ENCODE measurements at places on chromosomes 11 and 22.

DNA sequence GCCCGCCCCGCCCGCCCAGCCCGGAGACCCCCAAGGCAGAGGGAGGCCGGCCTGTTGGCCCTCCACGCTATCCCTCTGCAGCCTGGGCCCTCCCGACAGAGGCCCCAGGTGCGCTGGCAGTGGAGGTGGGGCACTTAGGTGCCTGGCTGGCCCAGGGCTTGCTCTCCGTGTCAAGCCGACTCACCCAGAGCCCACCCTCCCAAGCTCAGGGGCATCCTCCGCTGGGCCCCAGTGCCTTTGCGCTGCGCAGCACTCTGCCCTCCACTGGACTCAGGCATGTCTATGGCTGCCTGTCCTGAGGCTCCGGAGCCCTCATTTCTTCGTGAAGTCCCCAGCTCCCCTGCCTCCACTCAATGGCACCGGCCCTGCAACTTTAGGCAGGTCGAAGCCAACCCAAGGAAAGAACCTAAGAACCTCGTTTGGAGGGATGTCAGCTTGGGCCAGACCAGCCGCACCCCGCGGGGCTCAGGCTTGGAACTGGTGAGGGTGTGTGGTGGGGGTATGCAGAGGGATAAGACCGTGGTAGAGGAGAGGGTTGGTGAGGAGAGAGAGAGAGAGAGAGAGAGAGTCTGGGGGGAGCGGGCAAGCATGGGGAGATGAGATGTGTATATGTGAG, 6.1 kb downstream of the SMIM45 start:
- DNase-seq = no peak

GRCh38 chr22:38754751-38755154, 1.0 kb downstream of the SUN2 start:
- no peak for DNase-seq

DNA sequence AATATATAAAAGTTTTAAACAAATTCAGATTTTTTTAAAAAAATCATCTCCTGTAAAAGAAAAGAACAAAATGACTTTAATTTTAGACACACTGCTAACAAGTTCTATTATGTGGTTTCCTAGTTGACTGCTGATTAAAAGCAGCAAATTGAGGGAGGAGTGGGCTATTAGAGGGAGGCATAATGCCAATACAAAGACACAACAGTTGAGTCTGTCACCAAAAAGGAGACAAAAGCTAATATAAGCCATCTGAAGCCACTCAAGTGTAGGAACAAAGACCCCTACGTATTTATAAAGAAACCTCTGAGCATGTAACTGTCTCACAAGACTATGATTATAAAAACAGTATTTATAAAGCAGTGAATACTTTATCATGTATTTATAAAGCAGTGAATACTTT, 28.6 kb downstream of the TMEM123 start:
- DNase-seq = no peak

- no peak for DNase-seq
These were observed 522 bp downstream of the RHOG start for GRCh38 chr11:3840004-3840869.

GRCh38 chr11:12962306-12962705, 46.8 kb upstream of the RASSF10 start:
- DNase-seq = no peak

DNA sequence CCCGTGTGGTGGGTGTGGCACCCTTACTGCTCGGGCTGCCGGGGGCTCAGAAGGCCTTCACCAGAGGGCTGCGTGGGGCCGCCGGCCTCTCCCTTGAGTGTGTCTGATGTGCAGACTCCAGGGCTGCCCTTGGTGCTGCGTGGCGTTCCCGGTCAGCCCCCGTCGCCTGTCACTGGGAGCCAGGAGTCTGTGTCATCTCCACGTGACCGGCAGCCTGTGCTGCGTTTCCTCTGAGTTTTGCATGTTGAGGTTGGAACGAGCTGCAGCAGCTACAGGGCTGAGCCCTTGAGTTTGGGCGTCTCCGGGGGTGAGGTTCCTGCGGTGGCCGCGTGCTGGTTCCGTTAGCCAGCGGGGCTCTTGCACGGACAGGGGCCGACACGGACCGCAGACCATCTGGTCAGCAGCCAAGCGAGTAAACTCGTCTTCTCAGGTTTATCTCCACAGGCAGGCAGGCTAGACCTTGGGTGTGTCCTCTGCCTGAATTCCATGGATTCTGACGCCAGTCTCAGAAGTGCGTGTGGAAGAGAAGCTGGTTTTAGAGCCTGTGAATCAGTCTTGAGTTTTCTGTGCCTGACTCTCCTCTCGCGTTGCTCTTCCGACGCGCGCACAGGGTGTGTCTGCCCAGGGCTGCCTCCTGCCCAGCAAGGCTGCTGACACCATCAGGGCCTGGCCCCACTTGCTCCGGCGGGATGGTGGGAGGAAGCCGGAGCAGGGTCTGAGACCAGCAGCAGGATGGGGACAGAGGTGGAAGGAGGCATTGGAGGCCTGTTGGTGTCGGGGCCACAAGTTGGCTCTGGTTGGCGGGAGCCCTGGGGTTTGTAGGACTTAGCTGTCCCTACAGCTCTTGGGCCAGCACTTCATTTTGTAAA, 10.5 kb downstream of the PTDSS2 start:
- DNase-seq = no peak

DNA sequence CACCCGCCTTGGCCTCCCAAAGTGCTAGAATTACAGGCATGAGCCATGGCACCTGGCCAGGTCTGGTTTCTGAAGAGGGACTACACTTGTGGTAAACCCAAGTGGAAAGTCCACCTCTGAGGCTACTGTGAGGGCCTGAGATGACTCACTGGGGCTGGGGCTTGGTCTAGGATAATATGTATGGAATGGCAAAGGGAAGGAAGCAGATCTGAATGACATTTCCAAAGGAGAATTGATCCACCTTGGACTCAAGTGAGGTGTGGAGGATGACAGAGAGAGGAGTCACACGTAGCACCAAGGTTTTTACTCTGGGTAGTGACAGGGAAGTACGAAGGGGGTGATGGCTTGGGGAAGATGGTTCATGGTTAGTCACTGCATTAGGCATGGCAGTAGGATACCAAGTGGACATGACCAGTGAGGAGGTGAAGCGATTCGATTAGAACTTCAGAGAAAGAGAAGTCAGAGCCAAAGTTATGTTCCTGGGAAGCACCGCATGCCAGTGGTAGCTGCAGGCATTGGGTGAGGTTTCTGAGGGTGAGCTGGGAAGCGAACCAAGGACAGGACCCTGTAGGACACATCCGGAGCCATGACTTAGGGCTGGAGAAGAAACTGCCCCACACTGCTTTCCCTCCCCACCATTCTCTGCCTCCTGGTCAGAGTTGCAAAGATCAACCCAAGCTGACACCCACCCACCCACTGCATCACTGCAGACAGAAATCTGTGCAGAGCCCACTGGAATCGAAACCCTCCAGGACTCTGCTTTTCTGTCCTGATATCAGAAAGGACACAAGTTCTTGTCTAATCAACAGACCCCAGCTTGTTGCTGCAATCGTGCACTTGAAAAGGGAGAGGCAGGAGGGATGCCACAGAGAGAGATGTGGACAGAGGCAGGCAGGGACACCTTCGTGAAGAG, 13.0 kb upstream of the BCL9L start:
- DNase-seq = no peak

GRCh38 chr11:93740730-93741093, 583 bp downstream of the TAF1D start:
- DNase-seq = peak; percentile 24

- no peak for DNase-seq
These were observed 81.6 kb downstream of the TEAD1 start for GRCh38 chr11:12755510-12756453.

GRCh38 chr11:114984611-114985163, 306.4 kb downstream of the NXPE2 start:
- DNase-seq = no peak

DNA sequence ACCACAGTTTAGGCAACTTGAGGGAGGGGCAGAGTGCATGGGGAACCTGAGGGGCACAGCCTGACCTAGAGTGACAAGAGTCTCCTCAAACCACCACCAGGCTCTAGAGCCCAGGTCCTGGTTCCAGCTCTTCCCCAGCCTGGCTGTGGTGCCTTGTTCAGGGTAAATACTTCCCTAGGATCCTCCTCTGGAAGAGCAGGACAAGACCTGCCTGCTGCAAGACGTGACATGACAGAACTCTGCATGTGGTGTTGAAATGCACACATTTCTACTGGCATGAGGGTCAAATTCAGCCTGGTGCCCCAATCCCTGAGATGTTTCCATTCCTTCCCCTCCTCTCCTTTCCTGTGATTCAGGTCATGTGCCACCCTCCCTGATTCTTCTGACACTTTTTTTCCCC, 3.3 kb downstream of the SEC14L2 start:
- no peak for DNase-seq

GRCh38 chr22:31342389-31343140, 3.6 kb downstream of the PATZ1 start:
- DNase-seq = no peak

DNA sequence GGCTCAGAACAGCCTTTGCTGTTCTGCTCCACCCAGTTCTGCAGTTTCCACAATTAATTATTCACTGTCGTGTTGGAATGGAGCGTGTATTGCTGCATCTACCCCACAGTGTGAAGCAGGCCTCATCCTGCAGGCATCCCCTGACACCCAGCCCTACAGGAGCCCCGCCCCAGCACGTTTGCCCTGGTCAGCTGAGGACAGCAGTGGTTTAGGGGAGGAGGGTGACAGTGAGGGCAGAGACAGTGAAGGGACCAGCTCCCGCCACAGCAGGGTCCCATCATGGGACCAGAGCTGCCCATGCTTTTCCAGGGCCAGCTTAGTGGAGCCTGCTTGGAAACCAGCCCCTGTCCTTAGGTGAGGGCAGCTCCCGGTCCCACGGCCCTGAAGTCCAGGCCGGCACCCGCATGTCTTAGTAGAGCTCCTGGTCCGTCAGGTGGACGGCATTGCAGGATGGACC, 273.0 kb downstream of the TBC1D22A start:
- no peak for DNase-seq

DNA sequence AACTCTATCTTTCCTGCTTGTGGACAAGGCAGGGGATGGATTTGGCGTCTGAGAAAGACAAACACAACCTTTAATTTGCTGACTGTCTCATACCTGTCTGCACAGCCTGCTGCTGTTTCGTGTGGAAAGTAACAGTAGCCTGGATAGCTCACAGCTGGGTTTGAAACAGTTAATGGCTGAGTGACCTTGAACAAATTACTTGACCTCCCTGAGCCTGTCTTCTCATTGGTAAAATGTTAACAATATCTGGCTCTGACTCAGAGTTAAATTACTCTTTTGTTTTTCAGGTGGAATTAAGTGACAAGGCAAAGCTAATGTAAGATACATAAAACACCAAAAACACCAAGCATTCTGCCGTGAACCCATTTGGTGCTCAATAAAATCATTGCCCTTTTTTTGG, 41.1 kb upstream of the ADA2 start:
- no peak for DNase-seq

Data from GM12891 (cell line).